ENCODE measurements at places on chromosomes 12 and 14.

- no peak for DNase-seq
These were observed 37.1 kb downstream of the P2RX4 start for GRCh38 chr12:121246893-121247557.

- no peak for DNase-seq
These were observed 102.2 kb downstream of the TMX1 start for GRCh38 chr14:51342226-51342625.

DNA sequence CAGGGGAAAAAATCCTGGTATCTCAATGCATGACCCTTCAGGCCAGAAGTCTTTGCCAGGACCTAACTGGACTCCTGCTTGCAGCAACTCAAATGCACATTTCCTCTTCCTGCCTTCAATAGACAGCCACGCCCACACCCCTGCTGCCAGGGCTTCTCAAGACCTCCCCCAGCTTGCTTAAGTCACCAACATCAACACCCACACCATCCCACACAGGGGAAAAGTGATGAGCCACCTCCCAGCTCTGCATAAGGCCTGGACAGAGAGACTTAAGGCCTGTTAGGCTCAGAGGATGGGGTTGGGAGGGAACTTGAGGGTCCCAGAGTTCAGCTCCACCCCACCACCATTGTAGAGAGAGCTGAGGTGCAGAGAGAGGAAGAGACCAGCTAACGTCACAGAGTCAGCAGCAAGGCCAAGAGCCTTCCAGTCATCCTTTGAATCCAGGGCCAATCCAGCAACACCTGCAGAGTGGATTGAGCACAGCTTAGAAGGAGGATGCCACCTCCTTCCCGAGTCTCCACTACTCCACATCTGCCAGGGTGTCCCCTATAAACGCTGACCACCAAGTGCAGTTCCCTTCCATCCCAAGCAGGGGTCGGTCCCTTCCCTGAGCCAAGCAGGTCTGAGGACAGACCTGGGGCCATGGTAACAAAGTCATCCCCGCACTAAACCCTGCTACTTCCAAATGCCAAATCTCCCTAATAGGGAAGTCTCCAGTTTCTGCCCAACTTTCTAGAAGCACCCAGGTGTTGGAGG, 50.0 kb downstream of the KDM2B start:
- peak; percentile 79 for DNase-seq

DNA sequence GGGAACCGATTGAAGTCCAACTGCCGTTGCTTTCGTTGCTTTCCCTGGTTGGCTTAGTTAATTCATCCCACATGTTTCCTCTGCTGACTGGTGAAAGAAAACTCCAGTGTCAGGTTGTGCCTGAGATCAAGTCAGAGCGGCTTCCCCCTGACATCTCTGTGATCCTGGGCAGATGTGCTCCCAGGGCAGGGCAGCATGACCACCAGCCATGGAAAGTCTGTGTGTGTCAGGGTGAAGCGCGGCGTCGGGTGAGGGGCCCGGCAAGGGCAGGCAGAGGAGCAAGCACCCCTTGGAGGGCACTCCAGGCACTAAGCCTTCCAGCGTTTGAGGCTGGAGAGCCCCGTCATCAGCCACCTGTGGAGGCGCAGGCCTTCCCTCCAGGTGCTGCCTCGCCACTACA, 54.5 kb upstream of the IGF1 start:
- DNase-seq, result no peak

DNA sequence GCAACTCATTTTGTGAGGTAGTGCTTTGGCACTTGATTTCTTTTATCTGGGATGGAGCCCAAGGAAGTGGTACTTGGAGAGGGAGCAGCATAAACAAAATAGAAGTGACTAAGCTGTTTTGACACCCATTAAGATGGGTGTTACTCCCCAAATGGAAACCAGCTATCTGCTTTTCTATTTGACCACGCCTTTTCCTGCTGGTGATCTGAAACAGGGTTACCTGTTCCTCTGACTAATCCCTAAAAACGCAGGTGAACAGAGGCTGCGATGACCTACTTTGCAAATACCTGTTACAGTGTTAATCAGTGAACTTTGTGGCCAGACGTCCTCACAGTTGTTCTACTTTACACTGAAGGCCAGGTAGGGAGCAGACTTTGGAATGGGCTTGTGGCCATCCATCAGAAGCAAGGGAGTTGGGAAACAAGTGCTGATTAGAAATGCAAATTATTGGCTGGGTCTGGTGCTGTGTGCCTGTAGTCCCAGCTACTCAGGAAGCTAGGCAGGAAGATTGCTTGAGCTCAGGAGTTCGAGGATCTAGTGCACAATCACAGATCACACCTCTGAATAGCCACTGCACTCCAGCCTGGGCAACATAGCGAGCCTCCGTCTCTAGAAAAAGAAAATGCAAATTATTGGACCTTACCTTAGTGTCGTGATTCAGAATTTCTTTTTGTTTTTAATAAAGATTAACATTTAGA, 58.3 kb upstream of the HECTD1 start:
- DNase-seq, result no peak

DNA sequence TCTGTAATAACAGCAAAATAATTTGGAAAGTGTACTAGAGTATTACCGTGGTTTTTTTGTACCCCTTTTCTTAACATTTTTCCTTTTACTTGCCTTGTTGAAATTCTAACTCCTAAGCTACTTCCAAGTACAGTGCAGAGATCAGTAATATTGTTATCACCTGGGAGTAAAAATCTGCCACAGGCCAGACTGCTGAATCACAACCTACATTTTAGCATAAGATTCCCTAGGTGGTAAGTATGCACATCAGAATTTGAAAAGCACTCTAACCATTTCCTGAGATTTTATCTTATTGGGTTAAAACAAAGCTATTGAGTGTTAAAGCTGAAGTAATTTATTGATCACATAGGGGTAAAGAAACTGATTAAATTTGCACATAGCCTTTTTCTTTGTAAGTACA, 55.2 kb upstream of the KCNH3 start:
- no peak for DNase-seq

DNA sequence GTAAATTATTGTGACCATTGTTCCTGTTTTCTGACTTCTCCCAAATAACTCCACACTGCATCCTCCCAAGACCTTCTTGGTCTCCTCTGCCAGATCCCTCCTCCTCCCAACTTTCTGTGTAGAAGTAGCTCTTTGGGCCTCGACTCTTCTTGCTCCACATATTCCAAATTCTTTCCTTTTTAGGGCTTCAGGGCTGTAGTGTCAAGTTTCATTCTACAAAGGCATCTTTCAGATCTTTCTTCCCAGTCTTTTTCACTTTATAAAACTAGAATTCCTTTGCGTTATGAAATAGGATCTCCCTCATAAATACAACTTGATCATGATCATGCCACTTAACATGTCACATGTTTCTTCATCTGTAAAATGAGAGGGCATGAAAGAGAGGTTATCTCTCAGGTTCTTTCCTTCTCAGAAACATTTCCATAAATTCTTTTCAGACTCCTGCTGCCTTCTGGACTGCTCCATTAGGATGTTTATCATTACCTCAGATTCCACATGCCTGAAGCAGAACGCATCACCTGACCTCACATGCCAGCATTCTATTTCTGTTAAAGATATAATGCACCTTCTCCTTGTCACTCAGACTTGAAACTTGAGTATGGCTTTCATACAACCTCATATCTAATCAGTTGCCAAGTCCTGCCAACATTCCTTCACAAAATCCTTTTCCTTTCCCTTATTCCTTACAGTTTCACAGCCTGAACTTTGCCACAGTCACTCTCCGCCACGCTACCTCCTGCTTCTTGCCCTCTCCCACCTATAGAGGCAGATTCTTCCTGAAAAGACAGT, 8.5 kb downstream of the SLC38A1 start:
- no peak for DNase-seq

- DNase-seq, result no peak
These were observed 25.8 kb downstream of the CCDC91 start for GRCh38 chr12:28216016-28216415.

- peak; percentile 46 for DNase-seq
These were observed 606 bp downstream of the EP400 start for GRCh38 chr12:131950182-131950913.

GRCh38 chr12:19306366-19306765, 132.9 kb upstream of the AEBP2 start:
- DNase-seq, result no peak

DNA sequence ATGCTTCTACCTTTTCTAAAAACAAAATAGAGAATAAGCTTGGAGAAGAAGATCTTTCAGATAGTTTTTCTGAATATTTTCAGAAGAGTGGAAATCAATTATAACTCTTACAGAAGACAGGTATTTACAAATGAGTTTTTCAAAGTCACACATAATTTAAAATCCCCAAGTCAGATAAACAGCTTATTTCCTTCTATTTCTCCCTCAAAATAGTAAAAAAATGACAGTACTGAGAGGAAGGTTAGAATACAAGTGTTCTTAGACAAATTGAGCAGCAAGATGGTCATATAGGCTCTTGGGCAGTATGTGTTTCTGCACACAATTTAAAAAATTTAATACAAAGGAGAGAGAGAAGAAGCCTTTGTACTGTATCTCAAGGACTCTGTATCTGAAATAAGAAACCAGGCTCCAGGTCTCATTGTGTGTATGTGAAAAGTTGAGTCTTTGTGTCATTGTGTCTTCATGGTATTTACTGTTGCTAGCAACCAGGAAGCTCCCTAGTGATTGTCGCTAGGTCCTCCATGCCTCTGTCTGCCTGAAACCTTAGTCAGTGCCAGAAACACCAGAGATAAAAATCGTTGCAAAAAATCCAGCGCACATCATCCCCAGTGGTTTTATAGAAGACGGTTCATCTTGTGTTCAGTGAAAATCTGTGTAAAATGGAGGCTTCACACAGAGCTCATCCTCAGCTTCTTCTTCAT, 12.9 kb upstream of the TUBA1A start:
- peak; percentile 34 for DNase-seq

DNA sequence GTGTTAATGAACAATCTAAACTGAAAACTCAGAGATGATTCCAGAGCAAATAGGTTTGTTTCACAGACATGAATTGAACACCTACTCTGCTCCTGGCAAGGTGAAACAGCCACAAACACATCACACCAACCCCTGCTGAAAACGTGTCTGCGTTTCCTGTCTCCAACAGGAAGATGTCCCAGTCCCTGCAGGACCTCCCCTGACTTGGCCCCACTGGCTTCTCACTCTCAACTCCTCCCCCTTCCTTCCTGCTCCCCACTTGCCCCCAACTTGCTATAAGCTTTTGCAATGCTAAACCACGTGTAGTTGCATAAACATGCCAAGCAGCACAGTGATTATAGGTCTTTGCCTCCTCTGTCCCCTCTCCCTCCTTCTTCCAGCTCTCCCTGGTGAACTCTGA, 567.6 kb downstream of the BCL11B start:
- DNase-seq, result peak; percentile 61

DNA sequence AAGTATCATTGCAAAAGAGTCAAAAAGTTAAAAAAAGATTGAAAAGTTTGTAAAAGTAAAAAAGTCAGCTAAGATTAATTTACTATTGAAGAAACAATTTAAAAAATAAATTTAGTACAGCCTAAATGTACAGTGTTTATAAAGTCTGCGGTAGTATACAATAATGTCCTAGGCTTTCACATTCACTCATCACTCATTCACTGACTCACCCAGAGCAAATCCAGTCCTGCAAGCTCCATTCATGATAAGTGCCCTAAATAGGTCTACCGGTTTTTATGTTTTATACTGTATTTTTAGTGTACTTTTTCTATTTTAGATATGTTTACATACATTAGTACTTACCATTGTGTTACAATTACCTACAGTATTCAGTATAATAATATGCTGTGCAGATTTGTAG, 43.9 kb upstream of the ABCC9 start:
- no peak for DNase-seq

DNA sequence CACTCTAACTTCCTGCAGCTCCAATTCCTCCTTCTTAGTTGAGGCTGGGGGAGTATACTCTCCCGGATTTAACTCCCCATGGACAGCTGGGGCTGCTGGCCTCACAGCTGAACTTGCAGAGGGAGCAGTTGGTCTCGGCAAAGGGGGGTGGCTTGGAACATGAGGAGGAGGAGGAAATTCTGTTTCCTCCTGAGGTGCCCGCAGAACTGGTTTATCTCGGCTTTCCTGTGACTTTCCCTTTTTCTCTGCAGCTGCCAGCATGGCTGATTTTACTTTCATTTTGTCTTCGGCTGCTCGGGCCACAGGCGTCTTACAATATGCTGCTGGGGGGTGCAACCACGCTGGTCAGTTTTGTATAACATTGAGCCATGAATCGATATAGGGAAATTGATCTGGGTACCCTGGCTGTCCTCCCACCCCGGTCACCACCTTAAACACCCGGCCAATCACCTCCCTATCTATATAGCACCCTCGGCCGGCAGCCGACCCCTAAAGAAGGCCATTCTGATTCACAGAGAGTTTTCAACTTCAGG, 1317.6 kb downstream of the TMEM121 start:
- peak; percentile 52 for DNase-seq

DNA sequence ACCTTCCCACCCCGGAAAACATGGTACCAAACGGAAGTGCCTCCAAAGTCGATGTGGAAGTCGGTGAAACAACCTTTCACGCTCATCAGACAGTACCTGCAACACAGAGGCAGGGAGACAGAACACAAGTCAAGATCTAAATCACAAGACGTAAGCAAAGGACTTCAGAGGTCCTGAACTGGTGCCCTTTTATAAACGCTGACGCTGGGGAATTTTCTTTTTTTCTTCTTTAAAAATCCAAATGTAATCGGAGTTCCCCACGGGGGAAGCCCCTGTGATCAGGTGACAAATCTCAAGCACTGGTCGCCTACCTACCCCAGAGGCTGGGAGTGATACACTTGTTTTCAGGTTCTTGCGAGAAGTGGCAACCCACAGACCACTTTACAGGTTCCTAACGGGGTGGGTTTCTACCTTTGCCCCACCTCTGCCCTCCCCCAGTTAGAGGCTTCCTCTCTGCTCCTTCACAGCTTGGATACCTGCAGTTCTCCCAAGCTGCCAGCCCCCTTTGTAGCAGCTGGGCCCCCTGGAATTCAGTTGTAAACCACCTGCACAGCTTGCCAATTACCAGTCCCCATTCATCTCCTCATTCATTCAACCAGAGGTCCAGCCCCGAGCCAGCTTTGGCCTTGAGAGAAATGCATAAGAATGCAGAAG, 46.2 kb downstream of the KDM2B start:
- peak; percentile 78 for DNase-seq

- no peak for DNase-seq
These were observed 119.8 kb upstream of the SLC38A4 start for GRCh38 chr12:46945591-46945990.

DNA sequence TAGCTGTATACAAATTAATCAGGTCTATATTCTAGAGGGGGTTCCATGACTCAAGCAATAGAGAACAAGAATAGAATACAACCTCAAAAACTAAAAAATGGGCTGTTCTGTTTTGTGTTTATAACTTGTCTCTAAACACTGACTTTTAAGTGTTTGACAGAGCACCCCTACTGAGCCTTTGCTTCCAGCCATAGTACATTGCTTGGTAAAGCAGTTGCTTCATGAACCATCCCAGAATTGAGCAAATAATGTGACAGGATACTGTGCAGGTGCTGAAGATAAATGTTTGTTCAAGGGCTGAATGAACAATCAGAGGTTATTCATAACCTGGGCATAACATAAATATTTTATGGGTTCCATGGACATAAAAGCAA, 11.5 kb downstream of the SPTSSA start:
- DNase-seq, result no peak

DNA sequence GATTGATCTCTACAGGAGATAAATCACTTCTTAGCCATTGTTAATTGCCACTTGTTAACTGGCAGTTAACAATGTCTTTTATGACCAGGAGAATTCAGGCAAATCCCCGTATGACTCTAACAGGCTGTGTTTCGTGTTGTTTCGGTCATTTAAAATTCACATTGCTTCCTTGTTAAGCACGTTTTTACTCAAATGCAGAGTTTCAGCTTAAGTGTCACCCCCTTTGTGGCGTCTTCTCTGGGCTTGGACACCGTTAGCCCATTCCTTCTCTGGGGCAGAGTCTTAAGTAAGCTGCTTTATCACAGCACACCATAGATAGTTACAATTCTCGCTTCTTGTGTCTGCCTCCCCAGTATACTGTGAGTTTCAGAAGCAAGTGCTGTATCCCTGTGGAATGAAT, 205.4 kb downstream of the EPS8 start:
- no peak for DNase-seq
